ENCODE measurements at places on chromosomes 12 and 14.

- DNase-seq: no peak
These were observed at the start of gene PLD4 for GRCh38 chr14:104924421-104925213. Gene PLD4, plus strand, starts transcription at chr14:104924879. Its CDS starts 2,262 bp downstream, at chr14:104927141.

GRCh38 chr14:73246387-73247150, 9.3 kb downstream of the PAPLN start:
- DNase-seq: no peak

GRCh38 chr12:22406627-22407026, 72.1 kb upstream of the ST8SIA1 start:
- no peak for DNase-seq

- DNase-seq: peak; percentile 97
These were observed 10.9 kb downstream of the LRTM2 start for GRCh38 chr12:1830981-1831963.

DNA sequence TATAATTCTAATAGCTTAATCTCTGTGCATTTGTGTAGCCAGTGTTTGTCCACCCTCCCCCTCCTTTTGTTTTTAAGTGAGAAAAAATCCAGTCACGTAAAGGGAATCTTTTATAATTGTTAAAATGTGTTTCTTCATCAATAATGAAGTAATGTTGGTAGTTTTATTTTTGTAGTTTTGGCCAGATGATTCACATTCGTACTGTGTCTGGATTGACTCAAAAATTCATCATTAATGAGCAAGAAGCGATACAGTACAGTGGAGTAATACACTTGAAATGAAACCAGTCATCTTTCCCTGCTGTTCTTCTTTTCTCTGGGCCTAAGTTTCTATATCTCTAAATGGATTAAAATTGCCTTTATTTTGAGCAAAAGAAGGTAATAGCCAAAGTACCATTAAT, 86.5 kb downstream of the SRGAP1 start:
- no peak for DNase-seq

DNA sequence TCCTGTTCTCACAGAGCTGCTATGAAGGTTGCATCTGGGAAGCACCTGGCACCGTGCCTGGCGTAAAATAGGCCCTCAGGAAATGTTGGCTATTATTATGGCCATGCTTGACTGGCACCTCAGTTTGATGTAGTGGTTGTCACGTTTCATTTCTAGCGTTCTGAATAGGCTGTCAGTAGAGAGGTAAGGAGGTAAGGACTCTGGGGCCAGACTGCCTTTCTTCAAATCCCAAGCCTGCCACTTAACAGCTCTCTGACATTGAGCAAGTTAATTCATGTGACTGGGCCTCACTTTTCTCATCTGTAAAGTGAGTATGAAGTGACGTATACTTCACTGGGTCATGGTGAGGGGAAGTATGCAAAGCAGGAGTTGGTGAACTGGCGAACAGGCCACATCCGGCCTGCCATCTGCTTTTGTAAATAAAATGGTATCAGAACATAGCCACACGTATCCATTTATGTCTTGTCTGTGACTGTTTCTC, 196.2 kb downstream of the CACNA1C start:
- DNase-seq: no peak

Data from progenitor cell of endocrine pancreas (in vitro differentiated cells).